Non-pigmented ciliary epithelial cell (primary cell): ENCODE measurements at places on chromosomes 2 and 18.
A peak's percentile ranks its signal among the peaks of the same experiment; 100 is the strongest.

GRCh38 chr2:118058951-118059350 is 29.3 kb upstream of the INSIG2 start:
- no peak for DNase-seq

- no peak for DNase-seq
Measured at GRCh38 chr2:109425411-109425810, 188.4 kb downstream of the SEPTIN10 start.

- no peak for DNase-seq
Measured at GRCh38 chr2:241851325-241852115, 7.2 kb downstream of the PDCD1 start.

DNA sequence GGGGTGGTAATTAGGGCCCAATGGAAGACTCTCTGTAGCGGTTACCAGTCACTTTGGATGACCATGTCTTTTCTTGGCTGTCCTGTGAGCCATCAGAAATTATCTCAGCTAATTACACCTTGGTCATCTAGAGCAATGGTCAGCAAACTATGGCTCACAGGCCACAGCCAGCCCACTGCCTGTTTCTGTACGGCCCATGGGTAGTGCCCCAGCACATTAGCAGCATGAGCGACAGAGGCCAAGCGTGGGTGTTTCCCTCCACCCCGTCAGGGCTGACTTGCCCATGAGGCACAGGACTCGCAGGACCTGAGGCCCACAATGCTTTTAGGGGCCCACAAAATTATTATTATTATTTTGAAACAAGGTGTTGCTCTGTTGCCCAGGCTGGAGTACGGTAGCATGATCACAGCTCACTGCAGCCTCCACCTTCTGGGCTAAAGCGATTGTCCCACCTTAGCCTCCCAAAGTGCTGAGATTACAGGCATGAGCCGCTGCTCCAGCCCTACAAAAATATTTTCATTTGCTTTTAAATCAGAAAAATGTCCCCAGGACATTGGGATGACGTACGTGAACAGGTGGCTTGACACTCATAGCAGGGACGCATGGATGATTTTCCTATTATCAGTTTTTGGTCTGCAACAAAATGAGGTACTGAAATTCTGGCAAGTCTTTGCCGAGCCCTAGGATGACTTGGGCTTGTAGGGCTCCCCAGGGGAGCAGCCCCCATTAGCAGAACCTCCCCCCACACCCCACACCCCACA is 29.3 kb upstream of the CEP68 start:
- no peak for DNase-seq

DNA sequence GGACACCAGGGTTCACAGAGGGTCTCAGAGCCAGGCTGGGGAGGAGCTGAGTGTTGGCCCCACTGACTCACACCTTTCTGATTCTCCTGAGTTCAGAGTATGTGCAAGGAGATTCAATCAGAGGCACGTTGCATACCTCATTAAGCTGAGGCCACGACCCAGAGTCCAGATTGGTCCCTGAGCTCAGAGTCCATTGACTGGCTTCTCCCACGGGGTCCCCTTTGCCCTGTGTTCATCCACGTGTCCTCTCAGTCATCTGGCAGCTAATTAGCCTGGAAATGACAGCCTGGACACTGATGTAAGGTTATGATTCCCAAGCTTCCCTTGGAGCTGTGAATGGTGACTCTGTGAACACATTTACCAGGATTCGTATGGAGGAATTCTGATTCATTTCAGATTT is 267.2 kb downstream of the SH3BP4 start:
- no peak for DNase-seq

- DNase-seq = no peak
Measured at GRCh38 chr2:176755537-176756135, 457.0 kb upstream of the HNRNPA3 start.

GRCh38 chr2:223576873-223577272 is 25.3 kb downstream of the SCG2 start:
- DNase-seq = peak; percentile 98

GRCh38 chr18:58390399-58390798 is 238.5 kb downstream of the ALPK2 start:
- no peak for DNase-seq

DNA sequence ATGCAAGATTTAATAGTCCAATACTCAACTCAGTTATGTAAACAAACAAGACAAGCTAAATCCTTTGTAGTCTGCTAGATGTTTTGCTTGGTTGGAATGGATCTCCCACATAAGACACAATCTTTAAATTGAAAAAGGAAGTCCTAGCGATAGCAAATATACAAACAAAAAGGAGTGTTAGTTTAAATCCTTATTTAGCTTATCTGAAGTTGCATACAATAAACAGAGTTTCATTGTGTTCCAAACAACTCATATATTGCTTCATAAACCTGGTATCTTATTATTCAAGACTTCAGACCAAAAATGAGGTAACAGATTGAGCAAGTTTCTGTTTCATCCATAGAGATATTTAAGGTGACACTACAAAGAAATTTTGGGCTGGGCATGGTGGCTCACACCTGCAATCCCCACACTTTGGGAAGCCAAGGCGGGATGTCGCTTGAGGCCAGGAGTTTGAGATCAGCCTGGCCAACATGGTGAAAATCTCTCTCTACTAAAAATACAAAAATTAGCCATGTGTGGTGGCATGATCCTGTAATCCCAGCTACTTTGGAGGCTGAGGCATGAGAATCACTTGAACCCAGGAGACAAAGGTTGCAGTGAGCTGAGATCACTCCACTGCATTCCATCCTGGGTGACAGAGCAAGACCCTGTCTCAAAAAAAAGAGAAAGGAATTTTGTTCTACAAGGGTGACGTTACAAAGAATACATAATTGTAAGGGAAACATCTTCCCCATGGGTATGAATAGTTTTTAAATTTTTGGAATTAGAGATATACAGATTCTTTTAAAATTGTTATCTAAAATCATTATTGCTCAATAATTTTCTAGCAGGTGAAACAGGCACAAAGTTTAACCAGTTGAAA is 150.5 kb upstream of the L3MBTL4 start:
- no peak for DNase-seq

DNA sequence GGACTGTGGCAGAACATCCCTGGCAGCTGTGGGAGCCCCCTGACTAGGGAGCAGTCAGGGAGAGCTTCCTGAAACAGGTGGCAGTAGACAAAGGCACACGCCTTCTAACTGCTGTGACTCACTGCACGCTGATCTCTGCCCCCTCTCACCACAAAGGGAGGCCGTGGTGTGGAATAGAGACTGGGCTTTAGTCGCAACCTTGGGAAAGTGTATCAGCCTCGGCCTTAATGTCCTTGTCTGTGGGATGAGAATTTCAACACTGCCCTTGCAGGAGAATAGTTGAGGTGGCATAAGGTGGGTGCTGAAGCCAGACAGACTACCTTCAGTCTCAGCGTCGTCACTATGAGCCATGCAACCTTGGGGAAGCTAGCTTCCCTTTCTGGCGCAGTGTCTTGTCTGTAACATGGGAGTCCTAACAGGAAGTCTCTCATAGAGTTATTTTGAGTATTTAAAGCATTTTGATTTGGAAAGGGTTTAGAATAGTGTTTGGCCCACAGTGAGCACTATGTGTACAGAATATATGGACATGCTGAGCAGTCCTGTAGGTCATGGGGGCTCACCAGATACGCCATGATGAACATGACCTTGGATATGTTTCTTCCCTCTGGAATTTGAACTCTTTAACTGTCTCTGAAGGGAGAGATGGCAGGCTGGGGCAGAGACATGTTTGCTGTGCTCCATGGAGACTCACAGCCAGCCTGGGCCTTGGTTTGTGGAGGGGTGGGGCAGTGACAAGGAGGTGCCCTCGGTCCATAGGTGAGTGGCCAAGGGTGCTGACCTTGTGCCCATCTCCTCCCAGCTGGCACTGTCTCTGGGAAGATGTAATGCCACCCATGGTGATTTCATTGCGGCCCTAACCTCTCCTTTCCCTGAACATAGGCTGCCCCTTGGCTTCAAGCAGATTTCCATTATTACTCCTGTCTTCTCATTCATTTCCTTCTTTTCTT is 29.5 kb upstream of the SMAD7 start:
- DNase-seq = no peak

GRCh38 chr2:128868686-128869551 is 550.3 kb upstream of the HS6ST1 start:
- no peak for DNase-seq

GRCh38 chr2:32743480-32744236 is 115.8 kb downstream of the TTC27 start:
- DNase-seq = no peak

DNA sequence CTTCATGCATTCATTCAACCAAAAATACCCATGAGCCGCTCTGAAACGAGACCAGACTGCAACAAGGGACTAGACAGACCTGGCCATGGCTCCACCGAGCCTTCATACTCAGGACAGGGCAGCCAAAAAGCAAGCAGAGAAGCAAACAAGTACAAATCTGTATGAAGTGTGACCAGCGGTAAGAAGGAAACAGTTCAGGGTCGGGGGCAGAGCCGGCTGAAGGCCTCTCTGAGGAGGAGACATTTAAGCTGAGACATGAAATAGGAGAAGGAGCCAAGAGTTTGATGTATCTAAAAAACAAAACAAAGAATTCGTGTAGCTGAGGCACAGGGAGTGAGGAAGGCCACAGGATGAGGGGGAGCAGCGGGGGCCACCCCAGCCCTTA is 21.3 kb upstream of the SLC66A3 start:
- DNase-seq = no peak

GRCh38 chr2:148338541-148338940 is 306.0 kb upstream of the EPC2 start:
- peak; percentile 46 for DNase-seq

GRCh38 chr18:24346254-24346653 is 51.4 kb downstream of the OSBPL1A start:
- no peak for DNase-seq

GRCh38 chr2:15865923-15866322 is 74.4 kb upstream of the MYCN start:
- no peak for DNase-seq

- DNase-seq = no peak
Measured at GRCh38 chr2:126368758-126369157, 287.2 kb upstream of the GYPC start.

- DNase-seq = no peak
Measured at GRCh38 chr2:57107353-57107752, 923.6 kb downstream of the CCDC85A start.

GRCh38 chr18:41719808-41720207 is 235.2 kb upstream of the PIK3C3 start:
- DNase-seq = no peak

DNA sequence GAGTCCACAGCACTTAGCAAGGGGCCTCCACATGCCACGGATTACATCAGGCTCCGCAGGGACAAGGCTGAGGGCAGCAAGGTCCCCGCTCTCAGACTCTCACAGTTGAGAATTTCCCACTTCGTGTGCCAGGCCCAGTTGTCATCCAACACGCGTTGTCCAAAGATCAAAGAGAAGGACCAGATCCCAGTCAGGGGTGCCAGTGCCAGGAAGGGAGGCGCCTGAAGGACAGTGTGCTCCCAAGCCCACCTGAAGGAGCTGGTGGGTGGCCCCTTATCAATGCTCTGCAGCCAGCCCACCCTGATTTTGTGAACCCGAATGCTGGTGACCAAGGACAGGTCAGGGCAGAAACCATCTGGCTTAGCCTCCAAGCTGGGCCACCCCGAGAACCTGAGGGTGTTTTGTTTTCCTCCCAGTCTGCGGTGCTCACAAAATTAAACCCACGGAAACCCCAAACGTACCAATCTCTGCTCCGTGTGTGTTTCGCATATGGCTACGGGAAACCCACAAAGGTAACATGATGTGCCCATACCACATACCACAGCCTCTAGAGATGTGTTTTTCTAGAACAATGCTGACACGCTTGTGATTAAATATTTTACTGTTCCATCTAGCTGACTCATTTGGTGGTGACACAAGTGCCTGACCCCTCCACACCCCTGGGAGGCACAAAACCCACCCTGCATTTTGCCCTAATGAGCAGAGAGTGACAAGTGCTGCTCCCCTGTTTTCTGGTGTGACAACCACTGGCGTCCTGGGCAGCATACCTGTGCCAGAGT is 24.5 kb downstream of the CRACDL start:
- no peak for DNase-seq

- DNase-seq = no peak
Measured at GRCh38 chr18:9506046-9506792, 30.9 kb downstream of the RALBP1 start.

DNA sequence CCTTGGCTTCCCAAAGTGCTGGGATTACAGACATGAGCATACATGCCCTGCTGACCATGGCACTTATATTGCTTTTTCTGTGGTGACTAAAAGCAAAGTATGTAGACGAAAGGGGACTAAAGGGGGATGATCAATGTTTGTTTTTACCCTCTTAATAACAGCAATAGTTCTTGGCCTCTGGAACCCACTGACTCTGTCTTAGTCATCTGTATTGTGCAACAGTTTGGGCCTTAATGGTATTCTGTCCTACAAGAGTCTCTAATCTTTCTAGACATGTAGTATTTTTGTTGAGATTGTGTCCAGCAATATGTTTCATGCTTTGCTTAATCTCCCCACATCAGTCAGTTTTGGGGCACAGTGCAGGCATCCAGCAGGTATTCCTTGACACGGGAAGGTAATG is 359.9 kb upstream of the FANCL start:
- no peak for DNase-seq

DNA sequence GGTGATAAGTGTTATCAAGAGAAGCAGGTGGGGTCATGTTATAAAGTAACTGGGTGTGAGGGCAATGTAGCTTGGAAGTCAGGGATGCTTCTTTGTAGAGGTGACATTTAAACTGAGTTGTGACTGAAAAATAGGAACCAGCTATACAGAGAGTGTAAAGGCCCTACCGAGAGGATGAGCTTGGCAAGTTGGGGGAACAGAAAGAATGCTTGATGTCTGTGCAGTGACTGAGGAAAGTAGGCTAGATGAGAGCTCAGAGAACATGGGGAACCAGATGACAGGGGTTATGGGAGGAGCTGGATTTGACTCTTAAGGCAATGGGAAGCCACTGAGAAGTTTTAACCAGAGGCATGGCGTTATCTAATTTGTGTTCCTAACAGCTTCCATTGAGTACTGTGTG is 115.3 kb downstream of the DOCK10 start:
- no peak for DNase-seq

GRCh38 chr2:167192833-167193232 is 304.6 kb downstream of the XIRP2 start:
- no peak for DNase-seq

DNA sequence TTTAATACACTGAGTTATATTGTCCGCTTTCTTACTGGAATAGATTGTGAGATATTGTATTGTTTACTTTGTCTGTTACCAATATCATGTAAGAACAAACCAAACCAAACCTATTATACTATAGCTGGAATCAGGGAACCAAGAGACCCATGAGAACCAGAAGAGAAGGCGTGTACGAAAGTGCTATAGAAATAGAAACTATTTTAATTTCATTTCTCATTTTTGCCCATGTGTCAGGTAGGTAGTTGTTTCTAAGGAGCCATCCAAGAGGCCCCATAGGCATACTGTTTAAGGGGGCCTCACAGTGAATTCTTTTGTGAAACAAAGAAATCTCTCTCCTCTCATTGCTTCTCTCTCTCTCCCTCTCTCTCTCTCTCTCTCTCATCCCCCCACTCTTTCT is 363.6 kb downstream of the RNF144A start:
- DNase-seq = no peak

DNA sequence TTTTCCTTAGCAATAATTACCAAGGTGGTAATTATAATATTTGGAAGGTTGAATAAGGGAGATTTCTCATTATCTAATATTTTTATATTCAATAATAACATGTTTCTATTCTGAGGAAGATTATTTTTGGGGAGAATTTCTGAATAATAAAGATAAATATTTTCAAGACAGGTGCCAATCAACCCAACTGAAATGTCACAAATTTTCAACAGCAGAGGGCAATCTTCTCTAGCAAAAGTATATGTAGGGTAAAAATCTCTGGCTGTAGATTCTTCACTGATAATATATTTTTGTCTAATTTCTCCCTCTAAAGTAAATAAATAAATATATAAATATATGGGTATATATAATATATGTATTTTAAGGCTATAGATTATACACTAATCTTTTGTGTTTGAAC is 1187.2 kb upstream of the CRIM1 start:
- DNase-seq = no peak
